Stimulated activated CD4-positive, alpha-beta T cell treated with anti-CD3 and anti-CD28 coated beads, TNF-alpha, amount 100 ng/mL, for 4 hours (primary cell): ENCODE measurements at places on chromosomes 5 and 9.

- DNase-seq: no peak
These were observed 9.5 kb downstream of the IRX2 start for GRCh38 chr5:2741956-2742355.

DNA sequence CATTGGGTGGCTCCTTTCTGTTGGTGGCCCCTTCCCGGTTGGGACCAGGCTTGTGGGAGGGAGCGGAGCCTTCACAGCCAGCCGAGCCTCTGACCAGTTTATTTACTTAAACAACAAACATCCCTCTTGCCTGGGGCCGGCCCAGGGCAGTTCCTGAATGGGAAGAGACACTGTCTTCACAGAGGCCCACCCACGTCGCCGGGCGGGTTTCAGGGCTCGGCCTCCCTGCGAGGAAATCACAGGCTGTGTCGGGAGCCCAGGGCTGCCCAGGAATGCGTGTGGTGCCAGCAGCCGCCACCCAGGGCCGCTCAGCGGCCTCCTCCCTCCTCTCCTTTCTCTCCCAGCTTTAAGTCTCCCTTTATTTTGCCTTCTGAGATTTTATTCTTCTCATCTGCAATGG is 132.5 kb downstream of the HSD17B3 start:
- DNase-seq: no peak

- no peak for DNase-seq
These were observed 22.4 kb upstream of the RASGRF2 start for GRCh38 chr5:80937584-80938356.

DNA sequence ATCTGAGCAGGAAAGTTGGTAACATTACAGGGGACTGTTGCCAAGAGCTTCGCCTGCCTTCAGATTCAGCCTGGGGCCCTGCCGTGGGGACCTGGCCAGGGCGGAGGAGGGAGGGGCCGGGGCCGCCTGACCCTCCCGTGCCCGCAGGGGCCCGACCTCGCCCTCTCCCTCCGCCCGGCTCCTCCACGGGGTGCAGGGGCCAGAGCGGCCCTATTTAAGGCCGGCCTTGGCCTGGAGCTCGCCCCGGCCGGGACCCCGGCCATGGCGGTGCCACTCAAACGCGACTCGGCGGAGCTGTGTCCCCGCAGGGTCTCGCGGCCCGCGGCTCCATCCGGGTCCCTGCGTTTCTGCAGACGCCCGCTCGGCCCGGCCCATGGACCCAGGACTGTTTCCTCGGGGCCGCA is 757 bp downstream of the TMEM250 start:
- no peak for DNase-seq
